ENCODE measurements at places on chromosomes 16 and 17.

DNA sequence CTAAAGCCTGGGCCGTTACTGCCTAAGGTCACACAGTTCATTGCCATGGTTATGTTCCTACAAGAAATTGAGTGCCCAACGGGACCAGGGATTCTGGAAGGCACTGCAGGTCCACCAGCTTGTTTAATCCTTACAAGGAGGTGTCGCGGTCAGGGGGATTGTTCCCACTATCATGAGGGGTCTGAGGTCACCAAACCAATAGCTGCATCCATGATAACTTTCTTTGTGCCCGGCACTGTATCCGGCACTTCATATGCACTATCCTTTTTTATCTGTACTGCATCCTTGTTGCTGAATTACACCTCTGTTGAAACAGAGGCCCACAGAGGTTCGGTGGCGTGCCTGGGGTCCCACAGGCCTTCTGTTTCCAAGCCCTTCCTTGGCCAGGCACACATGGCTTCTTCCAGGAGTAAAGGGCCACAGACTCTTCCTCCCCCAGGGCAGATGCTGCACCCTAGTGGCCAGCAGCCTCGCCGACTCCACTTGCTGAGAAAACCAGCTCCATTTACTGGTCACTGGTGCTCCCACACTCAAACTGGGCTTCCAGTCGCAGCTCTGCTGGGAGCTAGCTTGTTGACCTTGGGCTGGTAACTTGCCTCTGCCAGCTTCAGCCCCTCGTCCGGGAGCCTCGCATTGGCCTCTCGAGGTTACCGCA, 82.0 kb upstream of the PLCG2 start:
- DNase-seq: no peak

GRCh38 chr17:29582254-29582765, 7.1 kb downstream of the GIT1 start:
- DNase-seq: no peak

DNA sequence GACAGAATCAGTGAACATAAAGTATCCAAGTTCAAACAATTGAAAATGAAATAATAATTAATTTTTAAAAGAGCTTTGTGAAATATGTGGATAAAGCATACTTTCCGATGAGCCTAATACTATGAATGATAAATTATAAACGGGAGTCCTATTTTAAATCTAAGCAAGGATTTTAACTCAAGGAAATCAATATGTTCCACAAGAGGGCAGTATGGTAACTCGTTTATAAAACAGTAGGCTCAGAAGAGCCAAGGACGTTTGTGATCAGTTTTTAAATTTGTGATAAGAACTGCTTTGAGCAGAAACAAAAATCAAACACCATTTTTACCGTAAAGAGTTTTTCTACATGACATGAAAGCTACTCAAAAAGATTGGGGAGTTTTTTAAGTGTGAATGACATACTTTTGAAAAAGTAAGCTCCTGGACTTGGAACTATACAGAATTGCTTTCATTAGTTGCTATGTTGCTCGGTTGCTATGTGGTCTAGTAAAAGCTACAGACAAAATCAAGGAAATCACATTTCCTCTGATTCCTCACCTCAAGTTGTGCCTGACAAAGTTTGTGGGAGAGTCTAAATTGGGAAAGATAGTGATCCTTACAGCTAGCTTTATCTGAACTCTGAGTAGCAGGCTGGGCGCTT, 11.8 kb upstream of the TEKT1 start:
- DNase-seq: no peak

DNA sequence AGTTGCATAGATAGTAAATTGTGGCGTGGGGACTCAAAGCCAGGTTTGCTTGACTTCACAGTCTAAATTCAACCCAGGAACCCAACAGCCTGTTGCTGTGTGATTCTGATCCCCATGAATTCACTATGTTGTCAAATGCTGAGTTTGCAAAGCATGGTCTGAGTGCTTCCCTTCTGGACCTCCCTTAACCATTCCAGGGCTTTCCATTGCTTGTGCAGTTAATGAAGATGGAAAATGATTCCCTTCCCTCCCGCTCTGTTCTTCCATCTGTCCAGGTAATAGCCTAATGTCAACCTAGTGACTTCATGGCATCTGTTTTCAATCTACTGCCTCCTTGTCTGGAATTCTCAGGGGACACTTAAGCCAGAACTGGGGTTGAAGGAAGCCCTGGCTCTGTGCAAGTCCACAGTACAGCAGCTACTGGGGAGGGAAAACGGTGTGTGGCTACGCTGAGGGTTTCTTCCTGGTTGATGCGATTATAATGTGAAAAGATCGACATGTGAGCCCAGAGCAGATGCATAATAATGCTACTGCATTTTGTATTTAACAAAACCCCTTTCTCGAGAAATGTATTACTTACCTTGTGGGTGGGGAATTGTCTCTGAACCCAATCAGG, 206.7 kb downstream of the CDH13 start:
- no peak for DNase-seq

DNA sequence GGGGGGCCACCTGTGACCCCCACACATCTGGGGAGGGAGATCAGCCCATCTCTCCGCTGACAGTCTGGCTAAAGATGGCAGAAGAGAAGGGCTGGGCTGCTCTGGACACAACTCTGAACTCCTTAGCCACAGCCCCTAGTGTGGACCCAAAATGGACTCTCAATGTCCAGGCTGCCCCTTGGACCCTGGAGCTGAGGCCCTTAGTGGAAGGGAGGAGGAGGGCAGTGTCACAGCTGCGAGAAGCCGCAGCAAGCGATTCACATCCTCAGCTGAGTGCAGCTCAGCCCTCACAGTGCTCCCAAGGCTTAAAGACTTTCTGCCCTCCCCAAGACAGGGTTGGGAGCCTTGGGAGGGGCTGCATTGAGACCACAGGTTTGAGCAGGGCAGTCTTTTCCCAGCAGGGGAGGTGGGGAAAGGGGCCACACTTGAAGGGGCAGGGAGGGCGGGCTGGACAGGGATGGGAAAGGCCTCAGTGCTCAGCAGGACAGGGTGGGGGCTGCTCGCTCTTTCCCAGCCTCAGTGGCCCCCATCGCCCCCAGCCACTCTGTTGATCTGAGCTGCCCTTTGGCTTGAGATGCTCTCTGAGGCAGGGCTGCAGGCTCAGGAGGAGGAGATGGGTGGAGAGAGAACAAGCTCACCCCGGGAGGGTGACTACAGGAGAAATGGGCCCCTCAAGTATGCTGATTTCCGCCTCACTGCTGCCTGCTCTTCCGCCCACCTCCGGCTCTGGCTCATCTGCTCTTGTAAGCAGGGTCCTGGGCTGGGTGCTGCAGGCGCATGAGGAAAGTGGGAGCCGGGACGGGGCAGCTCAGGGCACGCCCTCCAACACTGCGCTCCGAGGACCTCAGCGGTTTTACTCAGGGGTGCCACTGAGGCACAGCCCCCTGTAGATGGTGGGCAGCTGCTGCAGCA, 50.9 kb upstream of the MTSS2 start:
- no peak for DNase-seq

DNA sequence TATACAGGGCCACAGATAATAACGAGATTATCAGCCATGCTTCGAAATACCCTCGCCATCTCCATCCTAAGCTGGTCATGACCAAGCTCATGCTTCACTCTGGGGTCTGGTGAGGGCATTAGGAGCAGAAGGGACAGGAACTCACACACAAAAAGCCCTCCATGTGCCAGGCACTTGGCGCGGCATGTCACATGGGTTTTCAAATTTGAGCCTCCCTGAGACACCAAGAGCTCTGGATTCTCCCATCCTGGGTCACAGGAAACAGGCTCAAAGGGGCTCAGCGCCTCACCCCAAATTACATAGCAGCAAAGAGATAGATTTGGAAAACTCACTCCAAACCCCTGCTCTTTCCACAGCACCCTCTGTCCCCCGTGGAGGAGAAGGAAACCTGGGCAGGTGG, 239.5 kb downstream of the GSG1L start:
- DNase-seq: no peak

- no peak for DNase-seq
Measured at GRCh38 chr16:12771341-12771798, 32.3 kb downstream of the CPPED1 start.

DNA sequence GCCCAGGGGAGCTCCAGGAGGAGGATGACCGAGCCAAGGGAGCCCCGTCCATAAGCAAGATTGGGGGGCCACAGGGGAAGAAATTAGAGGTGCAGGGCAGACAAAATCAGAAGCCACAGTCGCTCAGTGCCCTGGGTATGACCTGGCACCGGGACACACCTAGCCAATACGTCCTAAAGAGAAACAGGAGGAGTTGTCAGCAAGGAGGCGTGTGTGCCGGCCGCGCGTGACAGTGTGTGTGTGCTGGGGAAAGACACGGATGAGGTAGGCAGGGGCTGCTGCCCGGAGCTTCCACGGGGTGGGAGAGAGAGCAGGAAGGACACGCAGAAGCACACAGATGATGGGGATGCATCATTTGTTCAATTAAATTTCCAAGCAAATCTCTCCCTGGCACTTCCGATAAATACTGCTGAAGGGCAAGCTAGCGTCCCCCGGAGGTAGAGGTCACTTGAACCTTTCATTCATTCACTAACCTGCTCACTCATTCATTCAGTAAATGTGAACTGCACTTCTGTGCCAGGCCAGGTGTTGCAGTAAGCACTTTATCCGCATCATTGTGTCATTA, 38.0 kb downstream of the C16orf95 start:
- DNase-seq: no peak

DNA sequence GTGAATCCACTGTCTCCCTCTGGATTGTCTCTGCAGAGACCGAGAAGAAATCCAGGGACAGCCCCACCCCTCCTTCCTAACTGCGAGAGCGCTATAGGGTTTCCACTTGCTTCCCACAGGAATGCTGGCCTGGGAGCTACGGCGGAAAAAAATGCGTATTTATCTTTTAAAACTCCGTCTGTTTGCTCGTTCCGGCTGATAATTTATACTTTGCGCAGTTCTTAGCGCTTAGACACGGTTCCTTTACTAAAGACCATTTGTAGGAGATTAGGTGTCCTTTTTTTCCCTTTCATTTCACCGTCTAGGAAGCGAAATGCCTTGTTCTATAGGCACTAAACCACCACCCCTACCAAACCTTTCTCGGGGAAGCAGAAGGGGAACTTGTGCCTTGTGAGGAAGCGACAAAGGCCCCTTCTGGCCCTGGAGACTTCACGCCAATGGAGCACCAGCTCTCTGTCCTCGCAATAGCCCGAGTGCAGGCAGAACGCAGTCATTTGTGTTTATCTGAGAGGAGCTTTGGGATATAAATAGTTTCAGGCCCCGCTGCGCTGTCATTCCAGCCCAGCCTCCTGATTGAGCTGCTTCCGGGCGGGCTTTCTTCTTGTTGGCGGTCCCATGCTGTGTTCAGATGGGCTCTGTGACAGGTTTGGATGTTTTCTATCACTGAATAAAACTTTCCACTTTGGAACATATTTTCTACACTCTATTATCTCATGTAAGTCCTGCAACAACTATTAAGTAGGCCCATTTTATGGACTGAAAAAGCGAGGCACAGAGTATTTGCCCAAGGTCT, 791 bp upstream of the SUPT4H1 start:
- DNase-seq: no peak

- DNase-seq: no peak
Measured at GRCh38 chr16:31071861-31072260, 2.2 kb downstream of the ZNF668 start.

- DNase-seq: no peak
Measured at GRCh38 chr17:81427173-81428120, 32.2 kb downstream of the BAHCC1 start.

DNA sequence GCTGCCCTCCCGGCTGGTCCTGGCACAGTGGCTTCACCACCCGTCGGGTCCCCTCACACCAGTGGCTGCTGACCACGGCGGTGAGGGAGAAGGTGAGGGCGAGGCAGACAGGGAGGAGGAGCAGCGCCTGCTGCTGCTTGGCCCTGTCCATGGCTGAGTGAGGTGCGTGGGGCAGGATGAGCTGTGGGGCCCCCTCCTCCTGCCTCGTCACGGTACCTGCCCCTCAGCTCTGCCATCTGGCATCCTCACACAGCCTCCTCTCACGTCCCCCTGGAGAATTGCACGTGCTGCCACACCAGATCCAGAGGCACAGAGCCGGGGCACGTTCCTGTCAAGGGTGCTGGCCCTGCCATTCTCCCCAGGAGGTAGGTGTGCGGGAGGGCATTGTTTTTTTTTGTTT, at the start of gene GSG1L2:
Gene GSG1L2 (minus strand): TSS at position 159 of the 400 bp plus-strand sequence. CDS start 8 bp downstream, at position 151.
- no peak for DNase-seq

DNA sequence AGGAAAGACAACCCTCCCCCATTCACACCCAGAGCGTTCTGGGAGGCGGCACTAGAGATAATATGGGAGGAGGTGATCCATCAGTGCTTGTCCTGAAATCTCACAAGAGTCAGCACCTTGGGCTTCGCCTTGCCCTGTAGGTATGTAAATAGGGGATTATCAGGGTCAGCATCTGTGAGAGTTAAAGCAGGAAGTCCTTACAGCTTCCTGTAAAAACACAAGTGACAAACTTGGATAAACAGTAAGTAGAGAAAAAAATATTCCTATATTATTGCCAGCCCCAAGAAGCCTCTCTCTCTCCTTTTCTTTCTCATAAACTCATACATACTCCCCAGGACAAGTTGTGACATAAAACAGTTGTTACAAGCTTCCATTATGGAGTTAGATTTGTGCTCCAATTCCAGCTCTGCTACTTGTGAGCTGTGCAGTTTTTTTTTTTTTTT, 187.7 kb downstream of the MAF start:
- DNase-seq: no peak

- no peak for DNase-seq
Measured at GRCh38 chr17:68507576-68507975, 4.7 kb upstream of the PRKAR1A start.

DNA sequence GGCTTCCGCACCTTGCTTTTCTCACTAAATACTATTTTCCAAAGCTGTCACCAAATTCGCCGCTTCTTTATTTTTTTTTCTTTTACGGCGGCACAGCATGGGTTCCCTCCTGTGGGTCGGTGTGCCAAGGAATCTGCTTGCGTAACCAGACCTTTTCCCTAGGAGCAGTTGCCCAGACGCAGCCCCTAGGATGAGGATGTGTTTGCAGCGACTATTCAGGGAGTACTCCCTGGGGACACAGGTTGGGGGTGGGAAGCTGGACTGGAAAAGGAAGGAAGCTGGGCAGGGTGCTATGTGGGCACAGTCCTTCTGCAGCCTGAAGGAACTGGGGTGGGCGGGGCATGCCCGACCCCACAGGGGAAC, 49.0 kb upstream of the ZCCHC14 start:
- DNase-seq: no peak

DNA sequence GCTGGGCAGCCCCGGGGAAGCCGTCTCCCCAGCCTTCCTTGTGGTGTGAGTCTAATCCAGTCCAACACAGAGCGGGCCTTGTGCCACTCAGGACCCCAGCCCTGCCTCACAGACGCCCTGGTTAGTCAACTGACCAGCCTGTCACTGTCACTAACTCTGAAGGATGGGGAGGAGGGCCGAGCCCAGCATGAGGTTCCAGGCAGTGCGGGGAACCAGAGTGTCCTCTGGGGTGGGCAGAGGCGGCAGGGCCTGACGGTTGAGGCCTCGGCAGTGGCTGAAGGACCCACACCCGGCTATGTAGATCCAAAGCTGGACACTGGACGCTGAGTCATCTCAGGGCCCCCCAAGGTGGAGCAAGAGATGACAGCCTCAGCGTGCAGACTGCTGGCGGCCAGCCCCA, 8.6 kb downstream of the RPUSD1 start:
- no peak for DNase-seq

DNA sequence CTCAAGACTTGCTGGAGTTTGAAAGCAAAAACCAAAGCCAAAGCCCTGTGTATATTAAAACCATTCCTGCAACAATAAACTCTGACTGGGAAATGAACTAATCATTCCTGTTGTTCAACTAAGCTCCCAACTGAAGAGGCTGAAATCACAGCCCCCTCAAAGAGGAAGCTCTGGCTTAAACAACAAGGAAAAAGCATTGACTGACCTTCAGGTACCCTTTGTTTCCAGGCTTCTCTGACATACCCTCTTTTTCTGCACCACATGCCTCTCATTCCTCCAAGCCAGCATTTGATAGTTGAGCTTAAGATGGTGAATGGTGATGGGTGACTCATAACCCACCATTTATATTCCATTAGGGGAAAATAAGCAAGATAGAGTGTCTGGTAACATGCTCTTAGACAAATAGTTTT, 470.9 kb upstream of the SOX9 start:
- no peak for DNase-seq

All from right renal pelvis (tissue), 4 donors.